ENCODE measurements at places on chromosomes 7 and 10. TPM values are rescaled to one million over a fixed set of nuclear protein-coding genes. Genes with fewer than 3 reads are reported as not detected.

DNA sequence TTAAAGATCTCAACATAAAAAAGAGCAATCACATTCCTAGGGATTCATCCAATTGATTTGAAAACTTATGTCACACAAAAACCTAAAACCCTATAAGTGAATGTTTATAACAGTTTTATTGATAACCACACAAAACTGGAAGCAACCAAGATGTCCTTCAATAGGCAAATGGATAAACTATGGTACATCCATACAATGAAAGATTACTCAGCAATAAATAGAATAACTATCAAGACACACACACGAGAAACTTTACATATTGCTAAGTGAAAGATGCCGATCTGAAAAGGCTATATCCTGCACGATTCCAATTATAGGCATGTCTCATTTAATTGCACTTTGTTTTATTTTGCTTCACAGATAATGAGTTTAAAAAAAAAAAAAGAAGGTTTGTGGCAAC lies 83.3 kb downstream of the ATE1 start:
- no peak for DNase-seq

- DNase-seq: no peak
Measured at GRCh38 chr7:47836503-47837202, 111.6 kb downstream of the PKD1L1 start.

- DNase-seq: no peak
Measured at GRCh38 chr7:55086413-55087201, 67.8 kb downstream of the EGFR start.

- no peak for DNase-seq
Measured at GRCh38 chr7:7209412-7210050, 27.2 kb downstream of the C1GALT1 start.

- DNase-seq: no peak
Measured at GRCh38 chr10:101571271-101571925, 16.7 kb downstream of the POLL start.

DNA sequence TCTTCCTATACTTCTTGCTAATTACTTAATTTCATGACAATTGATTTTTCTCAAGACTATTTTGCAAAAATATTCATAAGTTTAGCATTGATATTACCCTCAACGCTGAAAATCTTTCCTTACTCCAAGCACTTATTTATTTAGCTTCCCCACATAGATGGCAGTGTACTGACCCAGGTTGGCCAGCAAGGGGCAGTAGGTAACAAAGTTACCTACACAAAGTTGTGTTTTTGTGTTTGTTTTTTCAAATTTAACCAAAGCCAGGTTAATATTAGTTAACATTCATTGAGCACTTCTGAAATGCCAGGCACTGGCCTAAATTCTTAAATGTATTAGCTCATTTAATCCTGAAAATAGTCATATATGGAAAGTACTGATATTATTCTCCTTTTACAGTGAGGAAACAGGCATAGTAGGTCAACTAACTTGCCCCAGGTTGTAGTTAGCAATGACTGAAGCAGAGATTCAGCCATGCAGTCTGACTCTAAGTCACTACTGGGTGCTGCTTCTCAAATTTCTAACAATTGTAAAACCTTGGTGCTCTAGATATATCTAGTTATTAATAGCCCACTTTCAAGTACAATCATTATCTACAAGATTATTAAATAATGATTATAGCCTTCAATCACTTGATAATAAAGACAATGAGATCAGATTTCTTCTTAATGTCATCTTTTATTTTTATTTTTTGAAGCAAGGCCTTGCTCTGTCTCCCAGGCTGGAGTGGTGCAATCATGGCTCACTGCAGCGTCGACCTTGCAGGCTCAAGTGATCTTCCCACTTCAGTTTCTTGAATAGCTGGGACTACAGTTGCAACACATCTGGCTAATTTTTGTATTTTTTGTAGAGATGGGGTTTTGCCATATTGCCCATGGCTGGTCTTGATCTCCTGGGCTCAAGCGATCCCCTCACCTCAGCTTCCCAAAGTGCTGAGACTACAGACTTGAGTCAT lies 5.8 kb upstream of the GGCT start:
- DNase-seq: peak; percentile 29

GRCh38 chr7:2107386-2108070 lies 125.2 kb downstream of the MAD1L1 start:
- DNase-seq: no peak

Gene ZDHHC6
- 42.8 TPM for total RNA-seq

Data from endothelial cell (in vitro differentiated cells).